Stimulated activated CD8-positive, alpha-beta memory T cell treated with anti-CD3 and anti-CD28 coated beads, Interleukin-7, amount 100 ng/mL, for 1 hour (primary cell): ENCODE measurements at places on chromosomes 5 and 9.

DNA sequence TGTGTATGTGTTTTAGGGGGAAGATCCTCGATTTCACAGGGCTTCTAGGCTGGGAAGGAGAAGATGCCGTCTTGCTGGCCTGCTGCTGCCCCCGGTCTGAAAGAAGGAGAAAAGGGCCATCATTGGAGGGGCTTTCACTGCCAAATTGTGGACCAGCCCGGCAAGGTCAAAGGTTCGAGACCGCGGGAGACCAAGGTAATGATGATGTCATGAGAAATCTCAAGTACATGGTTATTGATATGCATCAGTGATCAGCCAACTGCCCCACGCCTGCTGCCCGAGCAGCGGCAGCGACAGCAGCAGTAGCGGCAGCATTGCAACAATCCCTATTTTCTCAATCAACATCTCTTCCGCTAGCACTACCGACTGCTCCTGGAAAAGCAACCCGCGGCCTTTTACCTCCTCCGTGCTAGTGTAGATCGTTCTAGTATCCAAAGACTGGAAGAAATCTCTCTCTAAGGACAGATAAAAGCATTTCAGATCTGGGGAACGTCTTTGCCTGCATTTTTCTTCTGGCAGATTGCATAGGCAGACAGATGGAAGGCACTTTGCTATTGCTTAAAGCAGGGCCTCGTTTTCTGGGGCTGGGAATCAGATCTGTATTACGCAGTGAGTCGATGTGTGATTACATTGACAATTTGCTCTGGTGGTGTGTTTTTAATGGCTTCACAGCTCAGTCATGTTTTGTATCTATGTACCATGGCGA lies 215.3 kb downstream of the MEF2C start:
- DNase-seq = no peak

DNA sequence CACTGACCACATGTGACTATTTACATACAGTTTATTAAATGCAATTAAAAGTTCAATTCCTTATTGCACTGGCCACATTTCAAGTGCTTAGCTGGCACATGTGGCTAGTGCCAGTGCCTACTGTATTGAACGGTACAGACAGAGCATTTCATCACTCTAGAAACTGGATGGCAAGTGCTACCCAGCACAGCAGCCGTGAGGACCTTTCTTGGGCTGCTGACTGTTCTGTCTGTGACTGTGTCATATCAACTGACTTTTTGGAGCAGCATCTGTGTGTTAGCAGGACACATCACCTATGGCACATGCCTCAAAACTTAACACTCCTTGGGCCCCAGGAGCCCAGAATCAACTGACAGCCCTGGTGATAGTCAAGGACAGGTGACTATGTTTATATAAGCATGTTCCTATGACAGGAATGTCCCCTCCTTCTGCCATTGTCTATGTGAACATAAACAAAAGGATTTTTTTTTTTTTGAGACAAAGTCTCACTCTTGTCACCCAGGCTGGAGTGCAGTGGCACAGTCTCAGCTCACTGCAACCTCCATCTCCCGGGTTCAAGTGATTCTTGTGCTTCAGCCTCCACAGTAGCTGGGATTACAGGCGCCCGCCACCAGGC lies 8.9 kb downstream of the IRF1 start:
- DNase-seq = no peak

DNA sequence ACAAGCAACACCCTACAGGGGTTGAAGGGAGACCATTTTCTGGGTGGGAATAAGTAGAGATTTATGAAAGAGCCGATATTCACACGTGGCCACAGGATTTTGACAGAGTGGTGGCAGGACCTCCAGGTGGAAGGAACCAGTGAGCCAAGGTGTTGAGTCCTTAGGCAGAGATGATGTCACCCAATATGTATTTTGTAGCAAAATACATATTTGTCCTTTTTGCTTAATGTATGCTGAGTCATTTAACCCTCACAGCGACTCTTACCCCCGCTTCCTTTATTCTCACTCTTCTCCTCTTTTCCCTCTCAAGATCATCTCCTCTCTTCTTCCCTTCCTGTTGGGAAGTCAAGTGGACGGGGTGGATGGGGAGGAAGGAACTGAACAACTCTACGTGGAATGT lies 215.7 kb upstream of the S1PR3 start:
- no peak for DNase-seq

GRCh38 chr5:76074487-76075065 lies 8.6 kb upstream of the SV2C start:
- DNase-seq = no peak

DNA sequence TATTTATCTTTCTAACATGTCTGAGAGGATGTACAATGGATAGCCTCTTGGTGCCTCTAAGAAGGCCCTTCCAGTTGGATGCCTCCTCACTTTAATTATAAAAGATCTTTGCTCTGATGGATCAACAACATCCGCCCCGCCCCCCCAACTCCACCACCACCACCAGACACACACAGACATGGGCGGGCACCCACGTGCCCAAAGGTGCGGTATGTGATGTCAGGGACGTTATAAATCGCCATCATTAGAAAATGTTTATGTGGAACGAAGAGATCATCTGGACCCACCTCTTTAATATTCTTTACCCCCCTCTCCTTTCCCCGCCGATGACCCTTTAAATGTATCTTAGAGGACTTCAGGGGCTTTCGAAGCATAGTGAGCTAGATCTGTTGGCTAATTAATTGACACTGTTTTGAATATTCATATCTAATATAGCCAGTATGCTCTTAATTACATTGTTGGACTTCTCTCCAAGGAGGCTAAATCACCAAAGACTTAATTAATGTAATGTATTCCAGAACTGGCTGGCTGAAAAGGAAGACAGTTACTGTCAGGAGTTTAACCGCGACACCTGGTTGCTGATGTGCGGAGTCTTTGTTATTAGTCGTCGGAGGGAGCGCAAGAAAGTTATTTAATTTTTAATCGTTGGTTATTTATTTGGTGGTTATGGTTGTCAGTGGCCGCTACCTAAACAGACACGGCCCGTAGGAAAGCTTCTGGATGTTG lies 6.1 kb upstream of the FOXB2 start:
- no peak for DNase-seq

- no peak for DNase-seq
Observed at GRCh38 chr5:74206579-74207550, 433.7 kb downstream of the ENC1 start.
